ENCODE measurements at places on chromosomes 7 and 10. TPM values are rescaled to one million over a fixed set of nuclear protein-coding genes. Genes with fewer than 3 reads are reported as not detected.

DNA sequence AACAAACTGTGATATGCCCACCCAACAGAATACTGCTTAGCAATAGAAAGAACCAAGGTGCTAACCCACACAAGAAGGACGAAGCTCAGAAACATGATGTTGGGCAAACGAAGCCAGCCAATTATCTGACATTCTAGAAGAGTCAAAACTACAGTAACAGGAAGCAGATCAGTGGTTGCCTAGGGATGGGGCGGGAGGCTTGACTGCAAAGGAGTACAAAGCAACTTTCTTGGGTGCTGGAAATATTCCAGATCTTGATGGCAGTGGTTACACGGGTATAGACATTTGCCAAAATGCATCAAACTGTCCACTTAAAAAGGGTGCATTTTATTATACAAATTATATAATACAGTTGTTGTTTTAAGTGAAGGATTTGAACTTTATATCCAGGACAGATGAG is 41.1 kb upstream of the RET start:
- DNase-seq, result no peak
- no peaks in the 10 kb centered on the region for H3K27me3 ChIP-seq
- no peak overlapping the region for H3K27ac ChIP-seq
- no peaks in the 10 kb centered on the region for H3K4me1 ChIP-seq

- H3K27me3 ChIP-seq, result no peaks in the 10 kb centered on the region
- H3K4me3 ChIP-seq, result no peak overlapping the region
- H3K27ac ChIP-seq, result no peak overlapping the region
- no peaks in the 10 kb centered on the region for H3K4me1 ChIP-seq
- H3K36me3 ChIP-seq, result no peaks in the 10 kb centered on the region
- no peak for DNase-seq
Observed at GRCh38 chr10:116850058-116850611, 836 bp downstream of the ENO4 start.

DNA sequence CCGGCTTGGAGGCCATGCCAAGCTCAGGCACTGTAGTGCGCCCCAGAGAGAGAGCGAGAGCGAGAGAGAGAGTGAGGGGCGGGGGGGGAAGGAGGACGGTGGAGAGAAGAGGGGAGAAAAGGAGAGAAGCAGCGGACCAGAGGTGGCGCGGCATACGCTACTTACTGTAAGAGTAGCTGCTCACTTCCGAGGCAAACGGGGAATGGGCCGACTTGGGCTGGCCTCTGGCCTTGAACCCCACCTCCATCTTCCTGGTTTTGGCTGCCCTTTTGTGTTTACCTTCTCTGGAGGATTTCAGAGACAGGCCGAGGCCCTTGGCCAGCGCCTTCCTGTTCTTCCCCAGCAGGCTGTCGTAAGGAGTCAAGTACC is 66.9 kb downstream of the TNRC18 start:
- no peaks in the 10 kb centered on the region for H3K4me1 ChIP-seq
- H3K27me3 ChIP-seq, result no peaks in the 10 kb centered on the region
- H3K4me3 ChIP-seq, result no peak overlapping the region
- DNase-seq, result no peak

GRCh38 chr7:45416846-45417245 is 157.3 kb upstream of the ADCY1 start:
- H3K27ac ChIP-seq, result no peak overlapping the region
- no peaks in the 10 kb centered on the region for H3K27me3 ChIP-seq
- no peak for DNase-seq
- H3K36me3 ChIP-seq, result no peaks in the 10 kb centered on the region
- H3K4me3 ChIP-seq, result no peak overlapping the region
- H3K4me1 ChIP-seq, result no peaks in the 10 kb centered on the region

DNA sequence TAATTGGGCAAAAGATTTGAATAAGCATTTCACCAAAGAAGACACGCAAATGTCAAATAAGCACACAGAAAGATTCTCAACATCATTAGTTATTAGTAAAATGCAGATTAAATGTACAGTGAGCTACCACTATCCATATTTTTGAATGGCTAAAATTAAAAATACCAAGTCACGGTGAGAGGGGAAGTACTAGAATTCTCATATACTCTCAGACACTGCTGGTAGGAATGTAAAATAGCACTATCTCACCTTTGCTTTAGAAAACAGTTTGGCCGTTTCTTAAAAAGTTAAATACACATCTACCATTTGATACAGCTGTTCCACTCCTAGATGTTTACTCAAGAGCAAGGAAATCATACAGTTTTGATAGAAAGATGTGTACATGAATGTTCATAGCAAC is 115.8 kb upstream of the CELF2 start:
- H3K4me3 ChIP-seq, result no peak overlapping the region
- no peak for DNase-seq
- H3K27me3 ChIP-seq, result no peaks in the 10 kb centered on the region
- no peaks in the 10 kb centered on the region for H3K4me1 ChIP-seq

DNA sequence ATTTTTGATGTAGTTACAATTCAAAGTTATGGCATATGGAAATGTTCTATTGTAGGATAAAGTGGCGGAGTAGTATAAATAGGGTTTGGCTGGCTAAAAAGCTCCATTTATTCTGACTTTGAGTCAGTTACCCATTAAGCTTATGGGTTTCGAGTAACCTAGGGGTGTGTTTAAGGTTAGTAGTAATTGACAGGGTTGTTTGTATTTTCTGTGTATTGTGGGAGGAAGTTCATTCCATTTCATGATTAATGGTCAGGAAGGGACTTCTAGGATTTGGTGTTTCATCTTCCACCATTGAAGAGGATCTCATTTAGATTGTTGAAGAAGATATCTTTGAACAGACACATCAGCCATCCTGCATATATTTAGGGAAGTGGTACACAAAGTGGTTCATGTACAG is 75.0 kb downstream of the BICC1 start:
- H3K4me1 ChIP-seq, result no peaks in the 10 kb centered on the region
- H3K27ac ChIP-seq, result no peak overlapping the region
- no peak overlapping the region for H3K4me3 ChIP-seq
- no peak for DNase-seq
- no peaks in the 10 kb centered on the region for H3K27me3 ChIP-seq

DNA sequence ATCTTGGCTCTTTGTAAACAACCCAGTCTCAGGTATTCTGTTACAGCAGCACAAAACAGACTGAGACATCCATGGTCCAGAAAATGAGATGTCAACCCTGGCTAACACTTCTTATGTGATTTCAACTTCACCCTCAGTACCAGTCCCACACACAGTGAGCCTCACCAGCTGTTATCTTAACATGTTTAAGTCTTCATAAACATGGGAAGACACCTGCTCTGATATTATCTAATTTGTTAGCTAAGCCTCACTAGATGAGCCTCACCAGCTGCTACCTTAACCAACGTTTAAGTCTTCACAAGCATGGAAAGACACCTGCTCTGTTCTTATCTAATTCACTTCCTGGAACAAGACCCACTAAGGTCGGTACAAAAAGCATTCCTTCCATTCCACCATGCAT is 130.8 kb downstream of the CALN1 start:
- H3K4me3 ChIP-seq, result no peak overlapping the region
- H3K4me1 ChIP-seq, result no peaks in the 10 kb centered on the region
- H3K27ac ChIP-seq, result no peak overlapping the region
- no peaks in the 10 kb centered on the region for H3K36me3 ChIP-seq

DNA sequence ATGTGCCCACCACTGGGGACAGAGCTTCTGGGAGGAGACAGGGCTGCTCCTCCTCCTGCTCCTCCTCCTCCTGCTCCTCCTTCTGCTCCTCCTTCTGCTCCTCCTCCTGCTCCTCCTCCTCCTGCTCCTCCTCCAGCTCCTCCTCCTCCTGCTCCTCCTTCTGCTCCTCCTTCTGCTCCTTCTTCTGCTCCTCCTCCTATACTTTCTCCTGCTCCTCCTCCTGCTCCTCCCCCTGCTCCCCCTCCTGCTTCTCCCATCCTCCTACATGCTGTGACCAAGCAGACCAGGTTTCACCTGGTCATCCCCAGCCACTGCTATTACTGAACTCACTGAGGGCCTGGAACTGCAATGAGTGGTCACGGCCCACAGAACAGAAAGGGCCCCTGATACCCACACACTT is 154.0 kb upstream of the PPP2R2D start:
- no peaks in the 10 kb centered on the region for H3K4me1 ChIP-seq
- no peaks in the 10 kb centered on the region for H3K27me3 ChIP-seq

- peak; percentile 64 for DNase-seq
- H3K27me3 ChIP-seq, result no peaks in the 10 kb centered on the region
- H3K4me3 ChIP-seq, result peak overlapping the region; percentile 82
Observed at GRCh38 chr10:102119417-102120141, 589 bp downstream of the LDB1 start.

DNA sequence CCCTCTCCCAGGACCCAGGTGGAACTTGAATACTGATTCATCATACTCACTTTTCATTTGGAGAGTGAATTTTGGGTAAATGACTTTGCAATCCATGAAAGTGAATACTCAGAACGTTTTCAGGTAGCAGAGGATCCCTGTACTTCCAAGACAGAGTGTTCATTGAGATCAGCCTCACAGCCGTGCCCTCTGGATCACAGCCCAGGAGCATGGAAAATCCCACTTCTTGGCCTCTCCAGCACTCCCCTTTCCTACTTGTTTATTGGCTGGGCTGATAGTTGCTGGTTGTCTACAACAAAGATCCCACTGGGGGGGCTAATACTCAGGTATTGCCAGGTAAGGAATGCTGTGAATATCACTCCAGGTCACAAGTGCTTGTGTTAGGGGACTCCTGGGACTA is 5.9 kb downstream of the GCK start:
- H3K27ac ChIP-seq, result no peak overlapping the region
- no peaks in the 10 kb centered on the region for H3K36me3 ChIP-seq
- H3K4me1 ChIP-seq, result no peaks in the 10 kb centered on the region
- no peak overlapping the region for H3K4me3 ChIP-seq

Gene NT5C3A
- 54.1 TPM for polyA plus RNA-seq

Gene AS3MT
- polyA plus RNA-seq, result not detected

Gene GNAI1
- 3.8 TPM for polyA plus RNA-seq

Gene PTF1A
- not detected for polyA plus RNA-seq

Gene NPVF
- not detected for polyA plus RNA-seq

Measured in CD8-positive, alpha-beta memory T cell (primary cell).